K562 (cell line): ENCODE measurements at places on chromosomes 5 and 9.

DNA sequence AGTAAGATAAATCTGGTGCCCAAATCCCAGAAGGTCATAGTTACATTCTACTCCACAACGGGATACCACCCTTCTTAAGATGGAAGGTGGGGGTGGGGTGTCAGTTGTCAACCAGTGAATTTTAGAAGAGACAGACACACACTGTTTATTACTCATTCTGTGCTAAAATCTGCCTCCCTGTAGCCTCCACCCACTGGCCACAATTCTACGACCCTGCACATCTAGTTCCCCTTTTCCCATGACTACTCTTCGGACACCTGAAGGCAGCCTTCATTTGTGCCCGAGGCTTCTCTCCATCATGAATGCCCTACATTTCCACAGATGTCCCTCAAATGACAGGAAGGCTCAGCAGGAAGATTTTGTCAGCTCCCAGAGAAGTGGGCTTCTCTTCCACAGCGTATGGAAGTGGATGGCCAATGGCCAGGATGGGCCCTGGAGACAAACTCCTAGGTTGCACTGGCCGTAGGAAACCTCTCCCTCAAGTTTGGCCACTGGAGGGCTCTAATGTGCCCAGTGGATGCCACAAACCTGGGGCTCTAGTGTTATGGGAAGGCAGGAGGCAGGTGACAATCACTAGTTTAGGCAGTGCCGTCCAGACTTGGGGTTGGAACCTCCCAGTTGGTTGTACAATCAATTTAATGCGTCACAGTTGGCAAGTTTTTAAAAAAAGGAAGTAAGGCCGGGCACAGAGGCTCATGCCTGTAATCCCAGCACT is 46.6 kb downstream of the PTPN3 start:
- DNase-seq = no peak

DNA sequence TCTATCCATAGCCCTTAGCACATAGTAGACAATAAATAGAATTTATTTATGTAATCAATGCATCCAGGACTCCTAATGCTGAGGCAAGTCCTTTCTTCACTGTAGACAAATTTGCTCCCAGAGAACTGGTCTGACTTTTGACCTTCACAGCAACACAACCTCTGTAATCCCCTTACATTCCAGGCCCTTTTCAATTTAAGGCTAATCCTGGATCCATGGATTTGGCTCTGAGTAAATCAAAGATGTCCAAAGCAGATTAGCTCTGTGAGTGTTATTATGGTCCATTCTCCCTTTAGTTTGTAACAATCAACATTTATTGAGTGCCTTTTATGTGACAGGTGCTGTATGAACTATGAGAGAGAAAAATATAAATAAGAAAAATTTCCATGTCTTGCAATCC is 27.4 kb upstream of the TMC1 start:
- no peak for DNase-seq

DNA sequence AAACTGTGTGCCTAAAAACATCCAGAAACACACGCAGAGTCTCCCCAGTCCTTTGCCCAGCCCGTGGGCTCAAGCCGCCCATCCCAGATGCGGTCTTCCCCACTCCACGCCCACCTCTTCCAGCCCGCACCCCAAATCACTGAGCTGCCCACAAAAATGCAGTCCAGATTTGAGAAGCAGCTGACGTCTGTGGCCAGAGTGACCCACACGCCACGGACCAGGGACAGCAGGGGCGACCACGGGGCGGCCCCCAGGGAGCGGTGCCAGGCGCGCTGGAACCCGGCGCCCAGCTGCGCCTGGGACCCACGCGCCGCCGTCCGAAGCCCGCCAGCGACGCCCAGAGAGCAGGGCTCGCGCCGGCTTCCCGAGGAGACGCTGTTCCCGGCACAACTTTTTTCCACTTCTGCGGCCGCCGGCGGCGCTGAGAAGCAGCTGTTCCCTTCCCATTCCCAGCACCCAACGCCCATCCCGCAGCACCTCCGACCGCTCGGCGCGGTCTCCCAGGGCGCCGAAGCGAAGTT is 674 bp downstream of the LHFPL2 start:
- DNase-seq = no peak

DNA sequence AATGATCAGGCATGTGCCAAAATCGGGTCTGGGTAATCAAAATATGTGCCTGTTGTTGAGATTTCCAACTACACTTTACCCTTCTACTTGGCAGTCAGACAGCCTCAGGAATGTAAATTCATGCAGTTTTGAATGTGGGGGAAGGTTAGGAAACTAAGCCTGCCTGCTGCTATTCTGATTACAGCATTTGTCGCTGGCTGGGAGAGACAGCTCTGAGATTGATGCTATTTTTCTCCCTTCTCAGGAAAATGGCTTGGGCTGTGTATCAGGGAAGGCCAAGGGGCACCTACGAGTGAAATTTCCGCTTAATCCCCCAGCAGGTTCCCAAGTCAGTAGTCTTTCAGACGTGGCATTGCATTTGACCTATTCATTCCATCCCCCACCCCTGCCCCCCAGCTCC is 3.6 kb upstream of the RGS7BP start:
- no peak for DNase-seq

- peak; percentile 80 for DNase-seq
These were observed 33.5 kb downstream of the PDGFRB start for GRCh38 chr5:150122158-150122510.

DNA sequence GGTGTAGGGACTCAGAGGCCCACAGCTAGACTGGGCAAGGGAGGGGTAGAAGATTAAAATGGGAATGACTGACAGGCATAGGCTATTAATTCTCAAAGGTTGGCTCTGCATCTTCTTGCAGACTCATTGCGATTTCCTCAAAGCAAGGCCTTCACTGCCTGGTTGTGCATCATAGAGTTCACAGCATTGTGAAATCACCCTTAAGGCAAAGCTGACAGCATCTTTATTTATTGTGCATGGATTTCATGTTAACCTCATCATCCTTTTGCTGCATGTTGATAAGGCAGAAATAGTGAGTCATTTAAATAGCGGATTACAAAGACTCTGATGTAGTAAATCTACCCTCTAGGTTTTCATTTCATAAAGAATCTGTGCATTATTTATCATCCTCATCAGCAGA is 13.6 kb upstream of the PALM2AKAP2 start:
- no peak for DNase-seq

GRCh38 chr5:5183189-5183699 is 43.1 kb downstream of the ADAMTS16 start:
- no peak for DNase-seq

DNA sequence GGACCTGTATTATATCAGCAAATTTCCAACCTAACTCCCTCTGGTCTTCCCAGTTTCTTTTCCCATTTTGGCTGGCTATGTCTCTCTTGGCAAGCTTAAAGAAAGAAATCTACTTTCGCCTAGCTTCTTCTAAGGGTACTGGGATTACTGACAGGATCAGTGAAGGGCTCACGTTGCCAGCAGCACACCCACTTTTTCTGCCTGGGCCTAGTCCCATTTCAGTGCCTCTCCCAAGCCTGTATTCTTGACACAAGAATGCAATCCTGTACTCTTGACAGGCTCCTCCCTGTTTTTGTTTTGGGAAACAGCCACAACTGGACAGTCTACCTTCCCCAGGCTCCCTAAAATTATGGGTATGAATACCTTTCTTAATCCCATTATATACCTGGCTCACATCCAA is 170.5 kb downstream of the EPB41L4A start:
- no peak for DNase-seq

- DNase-seq = no peak
These were observed 107.0 kb downstream of the GPBP1 start for GRCh38 chr5:57280853-57281252.

GRCh38 chr5:139301808-139302499 is 8.4 kb downstream of the MATR3 start:
- DNase-seq = no peak

DNA sequence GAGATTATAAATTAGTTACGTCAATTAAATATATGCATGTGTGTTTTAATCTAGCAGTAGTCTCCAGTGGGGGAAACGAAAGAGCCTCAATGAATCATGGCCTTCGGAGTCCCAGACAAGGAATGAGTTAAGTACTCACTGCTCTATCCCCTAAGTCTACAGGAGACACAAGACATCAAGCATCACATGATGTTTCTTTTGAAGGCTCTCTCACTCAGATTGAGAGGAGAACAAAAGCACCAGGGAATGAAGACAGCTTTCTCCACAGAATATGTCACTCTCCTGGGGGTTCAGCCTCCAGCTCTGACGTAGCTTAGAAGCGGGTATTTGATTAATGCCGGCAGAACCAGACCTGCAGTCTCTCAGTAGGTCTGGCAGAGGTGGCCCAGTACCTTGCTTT is 381.4 kb downstream of the ACTL7B start:
- no peak for DNase-seq

- DNase-seq = no peak
These were observed 207.5 kb downstream of the LRRC70 start for GRCh38 chr5:62786099-62786498.

DNA sequence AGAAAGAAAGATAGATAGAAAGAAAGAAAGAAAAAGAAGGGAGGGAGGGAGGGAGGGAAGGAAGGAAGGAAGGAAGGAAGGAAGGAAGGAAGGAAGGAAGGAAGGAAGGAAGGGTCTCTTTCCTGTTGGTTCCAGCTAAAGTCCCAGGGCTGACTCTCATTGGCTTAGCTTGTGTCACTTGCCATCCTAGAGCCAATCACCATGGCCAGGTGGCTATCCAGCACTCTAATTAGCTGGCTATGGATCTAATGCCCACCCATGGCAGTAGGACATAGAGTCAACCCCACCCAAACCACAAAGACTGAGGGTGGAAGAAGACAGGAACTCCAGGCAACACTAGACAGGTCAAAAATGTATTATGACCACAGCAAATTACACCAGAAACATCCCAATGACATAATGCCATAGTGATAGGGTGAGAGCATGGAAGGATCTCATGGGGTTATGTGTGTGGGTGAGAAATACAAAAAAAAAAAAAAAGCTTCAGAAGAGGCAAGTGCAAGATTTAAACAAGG is 10.8 kb upstream of the CPLX2 start:
- DNase-seq = no peak

GRCh38 chr9:96137671-96138429 is 164.1 kb downstream of the HSD17B3 start:
- DNase-seq = no peak

DNA sequence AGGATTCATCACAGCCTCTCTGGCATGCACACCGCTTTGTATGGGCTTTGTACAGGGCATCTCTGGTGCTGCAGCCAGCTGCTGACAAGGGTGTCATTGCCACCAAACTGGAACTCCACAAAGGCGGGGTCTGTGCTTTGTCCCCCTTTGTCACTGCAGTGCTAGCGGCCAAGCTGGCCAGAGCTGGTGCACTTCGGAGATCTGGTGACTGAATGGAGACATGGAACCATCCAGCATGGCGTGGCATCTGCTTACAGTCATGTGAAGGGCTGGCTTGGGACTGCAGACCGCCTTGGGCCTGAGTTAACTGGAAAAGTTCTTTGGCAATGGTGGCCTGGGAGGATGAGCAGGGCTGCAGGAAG is 18.7 kb upstream of the COL5A1 start:
- DNase-seq = no peak

GRCh38 chr9:119366909-119367682 is 2.1 kb downstream of the BRINP1 start:
- DNase-seq = no peak

DNA sequence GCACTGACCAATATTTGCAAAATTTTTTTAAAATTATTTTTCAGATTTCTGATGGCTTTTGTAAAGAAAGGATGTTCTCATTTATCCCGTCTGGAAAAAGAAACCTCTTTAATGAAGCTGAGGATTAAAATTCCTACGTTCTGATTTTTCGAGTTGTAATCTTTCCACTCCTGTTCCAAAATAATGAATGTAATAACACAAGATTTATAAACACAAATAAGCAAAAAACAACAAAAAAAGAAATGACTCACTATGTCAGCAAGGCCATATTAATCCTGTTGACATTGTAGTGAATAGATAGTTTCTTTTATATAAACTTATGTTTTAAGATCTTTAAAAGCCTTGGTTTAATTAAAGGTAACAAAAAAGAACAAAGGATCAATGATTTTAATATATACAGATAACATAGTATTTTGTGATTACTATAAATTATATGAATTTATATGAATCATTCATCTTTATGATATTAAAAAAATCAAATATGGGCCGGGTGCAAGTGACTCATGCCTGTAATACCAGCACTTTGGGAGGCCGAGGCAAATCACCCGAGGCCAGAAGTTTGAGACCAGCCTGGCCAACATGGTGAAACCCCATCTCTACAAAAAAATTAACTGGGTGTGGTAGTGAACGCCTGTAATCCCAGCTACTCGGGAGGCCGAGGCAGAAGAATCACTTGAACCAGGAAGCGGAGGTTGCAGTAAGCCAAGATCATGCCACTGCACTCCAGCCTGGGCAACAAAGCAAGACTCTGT is 336.6 kb upstream of the DAB2 start:
- no peak for DNase-seq

- DNase-seq = no peak
These were observed 23.4 kb downstream of the C9orf50 start for GRCh38 chr9:129597355-129598088.

DNA sequence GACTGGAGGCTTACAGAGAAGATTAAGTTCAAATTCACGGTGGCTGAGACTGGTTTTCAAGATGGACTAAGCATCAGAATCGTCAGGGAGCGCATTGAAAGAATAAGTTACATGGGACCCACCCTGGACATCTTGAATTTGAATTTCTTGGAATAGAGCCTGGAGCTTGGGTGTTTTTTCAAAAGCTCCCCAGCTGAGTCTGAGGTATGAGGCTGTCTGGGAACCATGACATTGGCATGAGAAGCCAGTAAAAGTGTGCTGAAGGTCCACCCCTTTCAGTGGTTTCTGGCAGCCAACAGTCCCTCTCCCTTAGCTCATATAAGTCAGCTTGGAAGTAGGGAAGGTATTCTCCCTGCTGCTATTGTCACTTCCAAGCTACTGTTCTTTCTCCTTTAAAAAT is 97.8 kb downstream of the MAST4 start:
- no peak for DNase-seq

GRCh38 chr9:93662952-93663572 is 86.7 kb downstream of the PHF2 start:
- DNase-seq = no peak

DNA sequence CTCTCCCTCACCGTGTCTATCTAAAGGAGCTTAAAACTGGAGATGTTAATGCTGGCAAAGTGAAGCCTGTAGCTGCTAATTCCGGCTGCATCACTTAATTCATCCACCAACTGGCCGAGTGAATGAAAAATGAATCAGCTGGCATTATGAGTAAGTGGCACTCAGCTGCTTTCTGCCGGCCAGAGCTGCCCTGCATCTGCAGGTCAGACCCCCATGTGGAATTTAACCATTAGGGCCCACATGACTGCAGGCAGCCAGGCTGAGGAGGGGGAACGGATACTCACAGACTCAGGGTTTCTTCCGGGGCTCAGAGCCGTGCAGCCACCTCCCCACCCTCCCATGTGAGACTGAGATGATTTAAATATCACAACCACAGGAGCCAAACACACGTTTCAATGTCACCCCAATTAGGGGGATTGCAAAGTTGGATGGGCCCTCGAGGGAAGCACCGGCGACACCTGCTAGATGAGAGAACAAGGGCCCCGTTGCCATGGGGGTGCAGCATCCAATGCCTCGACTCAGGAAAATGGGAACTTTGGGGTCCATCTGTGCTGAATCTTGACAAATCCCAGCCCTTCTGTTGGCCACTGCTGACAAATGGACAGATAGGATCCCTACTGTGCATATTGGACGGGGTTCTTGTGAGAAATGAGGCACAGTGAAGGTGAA is 115.6 kb upstream of the ALDH1B1 start:
- DNase-seq = no peak

GRCh38 chr5:91430949-91431348 is 47.8 kb upstream of the ARRDC3 start:
- no peak for DNase-seq

GRCh38 chr5:113166852-113167366 is 190.3 kb downstream of the DCP2 start:
- no peak for DNase-seq
